ENCODE measurements at places on chromosomes 3 and 15.
A peak's percentile ranks its signal among the peaks of the same experiment; 100 is the strongest.

DNA sequence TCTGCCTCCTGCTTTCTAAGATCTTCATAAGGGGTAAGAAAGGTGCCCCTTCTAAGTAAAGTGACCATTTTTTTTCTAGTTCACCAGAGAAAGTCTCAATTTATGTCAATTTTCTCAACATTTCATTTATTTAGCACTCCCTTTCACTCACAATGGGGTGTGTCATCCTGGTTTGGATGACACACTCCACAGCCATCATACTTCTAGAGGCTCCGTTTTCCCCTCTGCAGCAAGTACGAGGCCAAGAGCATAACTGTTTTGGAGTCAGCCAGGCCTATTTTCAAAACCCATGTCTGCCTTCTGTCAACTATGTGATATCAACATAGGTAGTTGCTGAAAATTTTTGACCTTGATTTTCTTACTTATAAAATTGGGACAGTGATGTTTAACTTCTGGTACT is 703.2 kb downstream of the NLGN1 start:
- no peaks in the 10 kb centered on the region for H3K4me1 ChIP-seq
- H3K27me3 ChIP-seq = no peaks in the 10 kb centered on the region
- H3K27ac ChIP-seq = no peak overlapping the region
- H3K36me3 ChIP-seq = no peaks in the 10 kb centered on the region

DNA sequence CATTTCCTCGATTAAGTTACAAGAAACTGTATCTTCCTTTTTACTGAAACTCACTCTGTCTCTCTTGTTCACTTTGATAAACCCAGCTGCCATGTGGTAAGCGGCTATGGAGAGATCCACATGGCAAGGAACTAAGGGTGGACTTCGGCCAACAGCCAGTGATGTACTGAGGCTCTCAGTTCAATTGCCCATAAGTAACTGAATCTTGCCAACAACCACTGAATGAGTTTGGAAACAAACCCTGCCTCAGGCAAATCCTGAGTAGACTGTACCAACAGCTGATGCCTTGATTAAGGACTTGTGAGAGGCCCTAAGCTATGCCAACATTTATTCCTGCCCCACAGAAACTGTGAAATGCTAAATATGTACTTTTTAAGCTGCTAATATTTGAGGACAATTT is 433.5 kb downstream of the PLOD2 start:
- no peak overlapping the region for H3K27ac ChIP-seq
- no peaks in the 10 kb centered on the region for H3K36me3 ChIP-seq
- no peaks in the 10 kb centered on the region for H3K4me1 ChIP-seq
- H3K27me3 ChIP-seq = no peaks in the 10 kb centered on the region
- H3K4me3 ChIP-seq = no peak overlapping the region

GRCh38 chr3:123536153-123536895 is 48.5 kb downstream of the HACD2 start:
- no peak overlapping the region for H3K4me3 ChIP-seq
- no peak for DNase-seq
- peaks cover 3% of the 10 kb centered on the region for H3K36me3 ChIP-seq
- H3K4me1 ChIP-seq = peaks cover 5% of the 10 kb centered on the region

GRCh38 chr3:166123088-166123487 is 285.9 kb upstream of the BCHE start:
- H3K27me3 ChIP-seq = no peaks in the 10 kb centered on the region
- H3K27ac ChIP-seq = no peak overlapping the region
- H3K4me1 ChIP-seq = no peaks in the 10 kb centered on the region
- DNase-seq = no peak
- no peak overlapping the region for H3K4me3 ChIP-seq

DNA sequence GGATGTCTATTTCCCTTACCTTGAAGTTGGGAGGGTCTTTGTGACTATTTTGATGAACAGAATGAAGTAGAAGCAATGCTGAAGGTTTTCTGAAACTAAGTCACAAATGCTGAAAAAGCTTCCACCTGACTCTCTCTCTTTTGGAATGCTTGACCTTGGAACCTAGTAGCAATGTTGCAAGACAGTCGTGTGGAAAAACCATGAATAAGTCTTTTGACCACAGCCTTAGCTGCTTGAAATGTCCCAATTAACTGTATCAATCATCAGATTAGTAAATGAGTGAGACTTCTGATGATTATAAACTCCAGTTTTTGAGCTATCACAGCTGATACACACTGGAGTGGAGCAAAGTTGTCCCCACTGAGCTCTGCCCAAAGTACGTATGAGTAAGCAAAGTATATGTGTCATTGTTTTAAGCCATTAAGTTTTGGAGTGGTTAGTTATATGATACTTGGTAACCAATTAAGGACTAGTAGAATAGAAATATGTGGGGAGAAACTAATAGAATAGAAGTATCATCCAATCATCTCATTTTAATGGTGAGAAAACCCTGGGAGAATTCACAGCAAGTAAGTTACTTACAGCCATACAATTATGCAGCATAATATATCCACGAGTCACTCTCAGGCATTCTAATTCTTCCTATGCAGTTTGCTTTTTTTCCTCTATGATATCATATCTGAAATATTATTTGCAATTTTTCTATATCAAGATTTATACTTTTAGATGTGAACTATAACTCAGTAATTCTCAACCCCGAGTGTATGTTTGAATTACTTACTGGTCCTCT is 1010.6 kb downstream of the ROBO2 start:
- H3K4me3 ChIP-seq = no peak overlapping the region
- no peaks in the 10 kb centered on the region for H3K36me3 ChIP-seq
- H3K27me3 ChIP-seq = no peaks in the 10 kb centered on the region
- DNase-seq = no peak

- H3K27me3 ChIP-seq = peaks cover 18% of the 10 kb centered on the region
- no peak for DNase-seq
- H3K36me3 ChIP-seq = no peaks in the 10 kb centered on the region
- peaks cover 34% of the 10 kb centered on the region for H3K4me1 ChIP-seq
Observed at GRCh38 chr3:187932530-187932929, 187.3 kb upstream of the BCL6 start.

DNA sequence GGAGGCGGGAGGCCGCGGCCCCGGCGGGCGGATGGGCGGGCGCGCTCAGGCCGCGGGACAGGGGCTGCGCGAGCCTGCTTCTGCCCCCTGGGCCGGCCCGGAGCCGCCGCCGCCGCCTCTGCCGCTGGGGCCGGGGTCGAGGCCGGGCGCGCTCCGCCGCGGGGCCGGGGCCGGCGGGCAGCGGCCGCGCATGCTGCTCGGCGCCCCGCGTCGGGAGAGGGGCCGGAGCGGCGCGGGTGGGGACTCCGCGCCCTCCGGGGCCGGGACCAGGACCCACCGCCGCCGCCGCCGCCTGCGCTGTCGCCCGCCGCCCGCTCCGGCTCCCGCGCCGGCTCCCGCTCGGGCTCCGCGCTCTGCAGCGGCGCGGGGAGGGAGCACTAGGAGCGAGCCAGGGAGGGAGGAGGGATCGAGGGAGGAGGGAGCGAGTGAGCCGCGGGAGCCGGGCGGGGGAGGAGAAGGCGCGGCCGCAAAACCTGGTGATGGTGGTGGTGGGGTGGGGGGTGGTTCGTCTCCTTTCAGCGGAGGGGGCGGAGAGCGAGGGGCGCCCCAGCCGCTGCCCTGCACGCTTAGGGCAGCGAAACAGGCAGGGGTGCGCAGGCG is at the start of gene LINGO1:
LINGO1 (minus strand) TSS at position 379 of the 600 bp plus-strand sequence. CDS start 597 bp downstream, outside the sequence.
- H3K36me3 ChIP-seq = no peaks in the 10 kb centered on the region
- H3K27ac ChIP-seq = no peak within 1 kb of the TSS
- no peak for DNase-seq
- H3K4me1 ChIP-seq = peaks cover 8% of the 10 kb centered on the region
- peak within 1 kb of the TSS; percentile 79 for H3K4me3 ChIP-seq
- H3K27me3 ChIP-seq = peaks cover 21% of the 10 kb centered on the region

DNA sequence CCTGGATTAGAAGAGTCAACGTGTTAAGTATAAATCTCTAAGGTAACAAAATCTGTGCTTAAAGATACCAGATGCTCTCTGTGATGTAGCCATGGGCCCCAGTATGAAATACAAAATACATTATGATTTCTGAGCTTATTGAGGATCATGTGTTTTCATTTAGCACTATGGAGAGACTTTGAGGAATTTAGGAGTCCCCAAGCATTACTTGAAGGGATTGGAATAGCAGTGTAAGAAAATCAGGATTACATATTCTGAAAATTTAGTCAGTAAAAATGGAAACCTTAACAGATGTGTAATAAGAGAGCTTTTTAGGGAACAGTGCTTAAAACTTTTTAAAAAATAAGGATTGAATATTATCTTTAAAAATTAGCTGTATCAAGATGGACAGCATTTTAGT is 35.5 kb downstream of the ECT2 start:
- H3K4me1 ChIP-seq = no peaks in the 10 kb centered on the region
- H3K27ac ChIP-seq = no peak overlapping the region
- DNase-seq = no peak
- no peaks in the 10 kb centered on the region for H3K27me3 ChIP-seq

Data from memory B cell (primary cell).